Sigmoid colon (tissue), 7 donors: ENCODE measurements at places on chromosomes 13 and 19. TPM values are rescaled to one million over a fixed set of nuclear protein-coding genes. Genes with fewer than 3 reads are reported as not detected.

The MATK gene
- not detected for total RNA-seq

The TSSK6 gene
- total RNA-seq: 1.2 TPM

The ZNF616 gene
- total RNA-seq: 4.3 TPM

The CAPN12 gene
- 0.54 TPM for total RNA-seq

GRCh38 chr13:39862900-39863299, 207.4 kb downstream of the COG6 start:
- no peak overlapping the region for H3K4me3 ChIP-seq
- DNase-seq: no peak

DNA sequence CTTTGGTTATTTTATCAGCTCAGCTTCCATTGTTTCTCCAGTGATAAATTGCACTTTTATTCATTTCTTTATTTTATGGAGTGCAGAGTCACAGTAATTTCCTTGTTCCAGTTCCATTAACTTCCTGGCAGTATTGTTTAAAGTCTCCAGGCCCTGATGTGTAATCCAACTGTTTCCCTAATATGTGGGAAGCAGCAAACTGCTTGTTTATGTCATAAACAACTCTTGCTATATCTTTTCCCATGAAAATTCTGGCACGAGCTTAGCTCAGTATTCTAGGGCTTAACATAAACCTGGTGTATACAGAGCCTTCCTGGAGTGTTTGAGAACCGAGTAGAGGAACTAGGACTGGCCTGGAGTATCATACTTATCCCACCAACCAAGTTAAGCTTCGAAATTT, 83.5 kb upstream of the ARGLU1 start:
- H3K27me3 ChIP-seq: no peaks in the 10 kb centered on the region
- H3K4me3 ChIP-seq: no peak overlapping the region
- no peaks in the 10 kb centered on the region for H3K4me1 ChIP-seq
- H3K36me3 ChIP-seq: no peaks in the 10 kb centered on the region
- no peak overlapping the region for H3K27ac ChIP-seq

- no peak overlapping the region for H3K27ac ChIP-seq
- no peaks in the 10 kb centered on the region for H3K4me1 ChIP-seq
- DNase-seq: no peak
- H3K4me3 ChIP-seq: no peak overlapping the region
- H3K27me3 ChIP-seq: no peaks in the 10 kb centered on the region
These were observed 18.7 kb upstream of the ATXN8OS start for GRCh38 chr13:70088926-70089325.

DNA sequence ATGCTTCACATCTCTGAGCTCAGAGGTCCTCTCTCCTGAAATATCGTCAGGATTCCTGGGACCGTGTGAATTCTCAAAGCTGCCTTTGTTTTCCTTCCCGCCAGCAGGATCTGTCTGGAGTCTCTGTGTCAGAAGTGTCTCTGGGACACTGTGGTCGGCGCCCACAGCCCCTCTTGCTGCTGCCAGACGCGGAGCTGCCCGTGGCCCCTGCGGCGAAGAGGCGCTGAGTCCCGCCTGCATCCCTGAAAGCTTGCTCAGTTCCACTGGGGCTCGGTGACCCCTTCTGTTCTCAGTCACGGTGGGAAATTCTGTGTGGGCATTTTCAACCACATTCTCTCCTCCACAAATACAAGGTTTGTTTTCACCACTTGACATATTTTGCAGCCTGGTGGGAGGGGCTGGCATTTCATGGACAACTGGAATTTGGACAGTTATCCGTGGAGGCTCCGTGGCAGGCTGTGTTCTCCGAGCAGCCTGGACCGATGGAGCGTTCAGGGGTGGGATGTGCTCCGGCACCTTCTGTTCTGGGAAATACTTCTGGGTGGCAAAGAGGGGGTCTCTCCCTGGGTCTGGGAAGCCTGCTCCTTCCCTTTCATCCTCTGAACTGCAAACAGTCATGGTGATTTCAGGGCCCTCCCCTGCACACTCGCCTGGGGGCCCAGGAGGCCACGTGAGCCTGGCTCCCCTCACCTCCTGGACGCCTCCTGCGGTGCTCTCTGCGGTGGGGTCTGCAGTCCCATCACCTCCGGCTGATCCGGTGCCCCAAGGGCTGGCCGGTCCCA, 42.6 kb upstream of the GRTP1 start:
- peak; percentile 26 for DNase-seq
- no peaks in the 10 kb centered on the region for H3K36me3 ChIP-seq
- H3K27ac ChIP-seq: no peak overlapping the region
- H3K27me3 ChIP-seq: peaks cover 9% of the 10 kb centered on the region
- H3K4me1 ChIP-seq: peaks cover 17% of the 10 kb centered on the region

DNA sequence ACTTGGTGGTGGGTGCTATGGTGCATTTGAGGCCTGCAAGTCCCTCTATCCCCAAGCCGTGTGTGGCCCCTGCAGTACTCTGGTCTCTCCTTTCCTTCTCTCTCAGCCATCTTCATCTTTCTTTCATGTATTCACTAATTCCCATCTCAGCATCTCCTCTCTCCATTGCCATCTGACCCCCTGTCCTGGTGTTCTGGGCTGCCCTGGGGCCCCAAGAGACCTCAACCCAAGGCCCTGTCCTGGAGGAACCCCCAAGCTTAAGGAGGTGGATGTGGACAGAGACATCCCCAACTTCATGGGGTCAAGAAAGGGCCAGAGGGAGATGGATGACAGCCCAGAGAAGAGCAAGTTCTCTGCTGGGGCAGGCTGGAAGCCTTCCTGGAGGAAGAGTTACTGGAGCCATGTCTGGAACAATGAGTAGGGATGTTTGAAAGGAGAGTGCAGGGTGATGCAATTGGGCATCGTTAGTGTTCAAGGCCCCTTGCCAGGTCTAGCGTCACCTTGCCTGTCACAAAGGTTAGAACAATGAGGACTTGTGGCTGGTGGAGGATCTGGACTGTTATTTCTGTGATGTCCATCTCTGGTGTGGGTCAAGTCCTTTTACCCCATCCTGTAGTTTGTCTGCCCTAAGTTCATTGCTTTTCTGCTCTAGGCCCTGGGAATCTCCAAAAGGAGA, 3.5 kb downstream of the CYP4F3 start:
- no peaks in the 10 kb centered on the region for H3K36me3 ChIP-seq
- H3K27me3 ChIP-seq: no peaks in the 10 kb centered on the region
- H3K4me1 ChIP-seq: no peaks in the 10 kb centered on the region
- no peak overlapping the region for H3K27ac ChIP-seq
- no peak overlapping the region for H3K4me3 ChIP-seq
- DNase-seq: no peak

DNA sequence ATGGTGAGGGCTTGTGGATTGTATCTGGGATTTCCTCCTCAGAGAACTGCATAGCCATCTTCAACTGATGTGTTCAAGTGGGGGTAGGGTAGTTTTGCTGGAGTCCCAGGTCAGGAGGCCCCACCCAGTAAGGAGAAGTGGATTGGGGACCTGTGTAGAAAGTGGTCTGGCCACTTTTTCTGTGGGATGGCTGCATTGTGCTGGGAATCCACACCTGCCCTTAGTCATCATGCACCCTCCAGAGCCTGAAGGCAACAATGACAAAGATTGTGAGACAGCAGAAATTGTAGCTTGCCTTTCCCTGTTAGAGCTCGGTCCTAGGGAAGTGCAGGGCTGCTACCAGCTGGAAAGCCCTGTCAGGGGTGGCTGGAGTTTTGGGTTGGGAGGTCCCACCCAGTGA, 255.4 kb downstream of the NDFIP2 start:
- H3K4me3 ChIP-seq: no peak overlapping the region
- peaks cover 6% of the 10 kb centered on the region for H3K4me1 ChIP-seq
- no peaks in the 10 kb centered on the region for H3K27me3 ChIP-seq
- no peak overlapping the region for H3K27ac ChIP-seq

GRCh38 chr13:67421475-67421874, 191.3 kb upstream of the PCDH9 start:
- no peak overlapping the region for H3K4me3 ChIP-seq
- H3K4me1 ChIP-seq: no peaks in the 10 kb centered on the region
- no peaks in the 10 kb centered on the region for H3K36me3 ChIP-seq
- no peak for DNase-seq
- no peaks in the 10 kb centered on the region for H3K27me3 ChIP-seq

DNA sequence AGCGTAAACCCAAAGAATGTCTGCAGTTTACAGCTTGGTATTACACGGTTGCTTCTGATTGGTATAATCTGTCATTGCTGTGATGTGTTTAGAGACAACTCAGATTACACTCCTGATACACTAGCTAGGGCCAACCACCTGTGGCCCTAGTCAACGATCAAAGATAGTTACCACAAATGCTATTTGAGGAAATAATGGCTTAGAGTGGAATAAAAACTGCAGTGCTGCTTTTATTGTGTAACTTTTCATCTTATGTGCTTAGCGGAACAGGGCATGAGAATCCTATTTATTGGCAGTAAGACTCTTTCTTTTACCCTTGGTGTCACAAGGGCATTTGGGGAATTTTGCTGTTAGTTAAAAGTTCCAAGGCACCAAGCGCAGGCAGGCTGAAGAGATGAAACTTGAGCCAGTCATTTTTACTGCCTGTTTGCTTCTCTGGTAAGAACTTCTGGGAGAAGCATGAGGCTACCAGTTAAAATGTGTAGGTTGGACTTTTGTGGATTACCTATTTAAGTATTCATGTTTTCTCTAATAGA, 363.3 kb downstream of the KCNRG start:
- no peaks in the 10 kb centered on the region for H3K27me3 ChIP-seq
- H3K36me3 ChIP-seq: no peaks in the 10 kb centered on the region
- no peak overlapping the region for H3K4me3 ChIP-seq
- H3K4me1 ChIP-seq: no peaks in the 10 kb centered on the region
- DNase-seq: no peak
- no peak overlapping the region for H3K27ac ChIP-seq

GRCh38 chr19:3761382-3762129, at the start of gene APBA3:
Gene APBA3 (minus strand): TSS chr19:3761692. CDS start chr19:3760264, 1,428 bp downstream.
- peaks cover 17% of the 10 kb centered on the region for H3K36me3 ChIP-seq
- peak within 1 kb of the TSS; percentile 92 for H3K4me3 ChIP-seq
- H3K27ac ChIP-seq: peak within 1 kb of the TSS; percentile 96
- peak; percentile 95 for DNase-seq

DNA sequence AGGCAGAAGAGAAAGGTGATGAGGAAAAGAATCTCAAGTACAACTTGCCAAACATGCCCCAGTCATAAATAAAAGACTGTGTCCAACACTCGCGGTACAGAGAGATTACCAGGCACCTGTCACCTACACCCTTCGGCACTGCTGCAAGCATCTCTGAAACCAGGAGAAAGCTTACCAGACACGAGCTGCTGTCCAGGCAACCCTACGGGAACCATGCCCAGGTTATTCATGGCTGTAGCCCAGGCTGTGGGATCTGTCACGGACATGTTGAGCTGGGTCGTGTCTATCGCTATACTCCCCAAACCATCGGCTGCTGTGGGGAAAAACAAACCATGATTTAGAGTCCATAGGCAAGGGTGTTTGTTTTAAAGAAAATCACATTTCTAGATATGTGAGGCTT, 375.0 kb downstream of the ENOX1 start:
- H3K4me3 ChIP-seq: no peak overlapping the region
- DNase-seq: peak; percentile 89
- peaks cover 16% of the 10 kb centered on the region for H3K4me1 ChIP-seq
- no peaks in the 10 kb centered on the region for H3K36me3 ChIP-seq
- H3K27me3 ChIP-seq: no peaks in the 10 kb centered on the region

GRCh38 chr19:33622505-33622808, 704 bp downstream of the CHST8 start:
- H3K27ac ChIP-seq: no peak overlapping the region
- no peaks in the 10 kb centered on the region for H3K36me3 ChIP-seq
- no peak for DNase-seq
- H3K4me1 ChIP-seq: no peaks in the 10 kb centered on the region
- H3K27me3 ChIP-seq: peaks cover 39% of the 10 kb centered on the region

- no peaks in the 10 kb centered on the region for H3K27me3 ChIP-seq
- H3K36me3 ChIP-seq: no peaks in the 10 kb centered on the region
- H3K27ac ChIP-seq: no peak overlapping the region
- no peak for DNase-seq
- no peak overlapping the region for H3K4me3 ChIP-seq
- H3K4me1 ChIP-seq: no peaks in the 10 kb centered on the region
These were observed 823.0 kb upstream of the GPC6 start for GRCh38 chr13:92403606-92404005.

DNA sequence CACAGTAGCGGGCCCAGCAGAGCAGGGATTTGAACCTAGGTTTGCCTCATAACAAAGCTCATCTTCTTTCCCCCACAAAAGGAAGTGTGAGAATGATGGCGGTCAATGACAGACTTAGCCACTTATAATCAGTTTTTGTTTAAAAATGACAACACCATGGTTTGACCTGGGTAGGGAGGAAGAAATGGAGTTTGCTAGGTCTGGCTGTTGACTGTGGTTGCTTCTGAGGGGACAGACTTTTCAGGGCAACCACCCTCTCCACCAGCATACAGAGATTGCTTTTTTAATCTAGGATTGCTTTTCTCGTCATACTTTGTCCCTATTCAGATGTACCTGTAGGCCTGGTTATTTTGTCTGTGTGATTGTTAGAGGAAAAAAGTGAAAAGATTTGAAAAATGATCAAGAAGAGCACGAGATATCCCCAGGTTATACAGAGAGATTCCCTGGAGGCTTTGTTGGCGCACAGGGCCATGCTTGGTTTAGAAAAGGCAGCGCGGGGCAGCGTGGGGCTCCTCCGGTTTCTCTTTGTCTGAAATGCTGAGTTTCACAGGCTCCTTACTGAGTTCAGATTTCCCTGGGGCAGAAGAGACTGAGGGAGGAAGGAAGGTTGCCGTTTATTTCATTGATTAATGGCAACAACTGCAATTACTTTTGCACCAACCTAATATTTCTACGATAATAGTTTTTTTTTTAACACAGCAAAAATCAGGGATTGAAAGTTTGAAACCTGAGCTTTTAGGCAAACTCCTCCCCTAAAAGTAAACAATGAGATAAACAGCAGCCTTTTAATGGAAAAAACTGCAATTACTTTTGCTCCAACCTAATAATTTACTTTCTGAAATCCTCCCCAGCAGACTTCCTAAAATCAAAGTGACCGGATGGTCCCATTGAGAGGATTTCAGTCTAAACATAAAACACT, 97.0 kb upstream of the RNF113B start:
- no peak overlapping the region for H3K4me3 ChIP-seq
- DNase-seq: no peak
- H3K36me3 ChIP-seq: no peaks in the 10 kb centered on the region

- H3K36me3 ChIP-seq: no peaks in the 10 kb centered on the region
- no peak for DNase-seq
- no peaks in the 10 kb centered on the region for H3K27me3 ChIP-seq
- H3K4me1 ChIP-seq: no peaks in the 10 kb centered on the region
- no peak overlapping the region for H3K4me3 ChIP-seq
These were observed 496.8 kb downstream of the TDRD3 start for GRCh38 chr13:60893801-60894200.

DNA sequence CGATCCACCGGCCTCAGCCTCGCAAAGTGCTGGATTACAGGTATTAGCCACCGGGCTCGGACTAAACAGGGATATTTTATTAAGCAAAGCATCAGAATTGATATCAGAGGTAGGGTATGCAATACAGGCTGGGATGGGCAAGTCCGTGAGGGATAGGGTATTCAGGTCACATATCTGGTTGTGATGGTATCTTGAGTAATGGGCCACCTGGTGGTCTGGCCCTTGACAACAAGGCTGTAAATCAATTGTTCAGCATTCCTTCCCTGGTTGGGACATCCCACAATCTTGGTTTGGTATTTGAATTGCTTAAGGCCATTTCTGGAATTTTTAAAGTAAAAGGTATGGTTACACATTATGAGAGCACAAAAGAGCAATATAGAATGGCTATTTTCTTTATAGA, 1588.0 kb downstream of the SLITRK1 start:
- no peak overlapping the region for H3K4me3 ChIP-seq
- no peaks in the 10 kb centered on the region for H3K4me1 ChIP-seq
- H3K27me3 ChIP-seq: no peaks in the 10 kb centered on the region
- DNase-seq: no peak
- H3K36me3 ChIP-seq: no peaks in the 10 kb centered on the region
